Effector memory CD8-positive, alpha-beta T cell (primary cell): ENCODE measurements at places on chromosomes 7 and 10.
A peak's percentile ranks its signal among the peaks of the same experiment; 100 is the strongest.

GRCh38 chr7:138700857-138701536 lies at the start of gene SVOPL:
TSS of gene SVOPL (minus strand) at chr7:138701362. CDS start at chr7:138679045, 22,317 bp downstream.
- DNase-seq: no peak
- peaks cover 3% of the 10 kb centered on the region for H3K36me3 ChIP-seq
- no peaks in the 10 kb centered on the region for H3K4me1 ChIP-seq
- no peak within 1 kb of the TSS for H3K27ac ChIP-seq

- peaks cover 43% of the 10 kb centered on the region for H3K4me1 ChIP-seq
- DNase-seq: no peak
- H3K27me3 ChIP-seq: no peaks in the 10 kb centered on the region
Measured at GRCh38 chr10:31929261-31930022, 811 bp upstream of the ARHGAP12 start.

- no peak overlapping the region for H3K27ac ChIP-seq
- H3K4me3 ChIP-seq: no peak overlapping the region
- H3K27me3 ChIP-seq: no peaks in the 10 kb centered on the region
- DNase-seq: no peak
Measured at GRCh38 chr7:95088536-95089215, 181.3 kb downstream of the PPP1R9A start.

GRCh38 chr7:76016191-76016947 lies 22.0 kb upstream of the TMEM120A start:
- peaks cover 14% of the 10 kb centered on the region for H3K36me3 ChIP-seq
- H3K27ac ChIP-seq: no peak overlapping the region
- H3K4me3 ChIP-seq: no peak overlapping the region
- H3K27me3 ChIP-seq: no peaks in the 10 kb centered on the region
- H3K4me1 ChIP-seq: no peaks in the 10 kb centered on the region

GRCh38 chr7:150902078-150903033 lies 50.0 kb downstream of the AOC1 start:
- peaks cover 2% of the 10 kb centered on the region for H3K36me3 ChIP-seq
- H3K4me3 ChIP-seq: no peak overlapping the region
- H3K4me1 ChIP-seq: peaks cover 8% of the 10 kb centered on the region
- no peak overlapping the region for H3K27ac ChIP-seq
- DNase-seq: no peak

DNA sequence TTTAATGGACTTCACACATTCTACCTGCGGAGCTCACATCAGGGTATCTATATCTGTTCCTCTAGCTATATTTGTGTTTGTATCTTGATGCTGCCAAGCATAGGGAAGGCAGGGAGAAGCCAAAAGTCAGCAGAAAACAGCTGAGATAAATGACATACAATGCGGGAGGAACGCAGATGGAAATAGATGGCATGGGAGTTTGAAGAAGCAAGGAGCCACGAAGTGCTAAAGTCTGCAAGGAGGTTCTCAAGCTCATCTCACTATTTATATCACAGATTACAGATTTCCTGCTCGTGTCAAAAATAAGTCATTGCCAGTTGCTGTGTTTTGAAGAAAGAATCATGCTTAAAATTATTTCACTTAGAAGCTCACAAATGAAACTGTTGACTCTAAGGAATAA lies 180.5 kb downstream of the DPP6 start:
- H3K27me3 ChIP-seq: no peaks in the 10 kb centered on the region
- no peaks in the 10 kb centered on the region for H3K4me1 ChIP-seq
- no peak overlapping the region for H3K4me3 ChIP-seq
- H3K36me3 ChIP-seq: peaks cover 2% of the 10 kb centered on the region

DNA sequence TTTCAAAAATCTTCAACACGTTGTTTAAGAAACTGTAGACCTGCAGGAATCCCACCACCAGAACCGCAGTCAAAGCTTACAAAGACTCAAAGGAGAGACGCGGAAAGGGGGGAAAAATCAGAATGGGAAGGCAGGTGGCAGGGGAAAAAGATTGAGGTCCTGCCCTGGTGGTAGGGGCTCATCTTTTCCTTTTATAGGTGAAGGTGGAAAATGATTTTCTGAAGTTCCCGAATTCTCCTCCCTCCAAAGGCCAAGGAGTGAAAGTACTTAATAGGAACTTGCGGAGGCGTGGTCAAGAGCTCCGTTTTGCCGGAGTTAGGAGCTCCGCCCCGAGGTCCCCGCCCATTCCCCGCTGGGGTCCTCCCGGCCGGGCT lies 724 bp downstream of the BBIP1 start:
- no peaks in the 10 kb centered on the region for H3K27me3 ChIP-seq
- peak overlapping the region; percentile 99 for H3K4me3 ChIP-seq
- H3K27ac ChIP-seq: peak overlapping the region; percentile 99
- DNase-seq: no peak

- no peak for DNase-seq
- H3K27me3 ChIP-seq: no peaks in the 10 kb centered on the region
- H3K4me1 ChIP-seq: peaks cover 11% of the 10 kb centered on the region
- H3K4me3 ChIP-seq: peak overlapping the region; percentile 15
- H3K36me3 ChIP-seq: no peaks in the 10 kb centered on the region
Measured at GRCh38 chr7:115135146-115135545, 213.3 kb downstream of the MDFIC start.

- no peaks in the 10 kb centered on the region for H3K36me3 ChIP-seq
- no peak overlapping the region for H3K27ac ChIP-seq
- H3K27me3 ChIP-seq: peaks cover 77% of the 10 kb centered on the region
- no peak overlapping the region for H3K4me3 ChIP-seq
- no peak for DNase-seq
Measured at GRCh38 chr10:1561731-1562337, 175.5 kb downstream of the ADARB2 start.

DNA sequence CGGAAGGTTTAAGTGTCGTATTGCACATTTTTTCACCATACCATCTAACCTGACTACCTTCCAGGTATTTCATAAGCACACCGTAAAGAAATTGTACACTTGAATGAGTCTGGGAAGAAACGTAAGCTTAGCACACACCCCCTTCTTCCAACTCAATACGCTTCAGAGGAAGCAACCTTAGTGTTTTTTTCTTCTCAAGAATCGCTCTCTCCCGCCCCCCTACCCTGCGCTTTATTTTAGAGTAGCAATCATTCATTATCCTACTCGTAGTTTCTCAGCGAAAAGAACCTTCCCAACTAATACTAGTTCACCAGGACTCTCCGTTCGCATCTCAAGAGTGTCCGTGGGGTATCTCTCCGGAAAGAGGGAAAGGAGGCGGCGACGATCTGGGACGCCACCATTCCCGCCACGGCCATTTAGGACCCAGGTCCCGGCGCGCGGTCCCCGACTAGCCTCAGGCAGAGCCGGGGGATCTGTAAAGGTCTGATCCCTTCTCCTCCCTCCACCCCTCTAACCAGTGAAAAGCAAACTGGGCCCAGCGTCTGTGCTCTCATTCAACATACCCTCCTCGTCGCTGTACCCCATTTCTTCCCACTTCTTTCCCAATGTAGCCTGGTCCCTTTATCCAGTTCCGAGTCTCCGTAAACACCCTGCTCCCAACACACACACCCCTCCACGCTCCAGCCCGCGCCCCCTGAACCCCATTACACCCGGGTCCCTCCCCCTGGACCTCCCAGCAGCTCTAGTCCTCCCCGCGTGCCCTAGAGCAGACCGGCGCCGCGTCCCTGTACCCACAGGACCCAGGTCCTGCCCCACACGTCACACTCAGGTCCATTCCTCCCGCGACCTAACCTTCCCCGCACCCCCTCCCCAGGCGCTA lies 16.0 kb downstream of the MYOZ1 start:
- peak overlapping the region; percentile 98 for H3K27ac ChIP-seq
- peaks cover 12% of the 10 kb centered on the region for H3K36me3 ChIP-seq
- H3K27me3 ChIP-seq: no peaks in the 10 kb centered on the region
- H3K4me3 ChIP-seq: peak overlapping the region; percentile 86

DNA sequence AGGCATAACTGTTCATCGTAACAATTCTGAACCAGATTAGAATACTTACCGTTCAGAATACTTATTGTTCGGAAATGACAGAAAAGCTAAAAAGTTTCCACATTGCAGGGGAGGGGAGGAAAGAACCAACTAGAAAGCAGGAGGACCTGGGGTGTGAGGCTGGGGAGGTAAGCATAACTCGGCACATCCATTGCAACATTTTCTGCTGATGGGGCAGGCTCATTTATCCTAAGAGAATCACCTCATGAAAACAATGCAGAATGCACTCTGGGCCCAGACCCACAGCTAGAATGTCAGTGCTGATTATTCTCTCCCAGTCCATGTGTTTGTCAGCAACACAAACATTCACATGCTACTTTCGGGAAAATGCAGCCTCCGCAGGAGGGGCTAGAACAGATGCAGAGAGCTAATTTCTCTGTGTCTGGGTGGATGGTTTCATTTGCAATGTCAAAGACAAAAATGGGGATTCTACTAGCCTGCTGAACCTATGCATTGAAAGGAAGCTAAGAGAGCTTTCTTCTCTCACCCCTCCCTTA lies 9.6 kb downstream of the DNMBP start:
- no peaks in the 10 kb centered on the region for H3K36me3 ChIP-seq
- DNase-seq: no peak
- no peak overlapping the region for H3K4me3 ChIP-seq
- no peak overlapping the region for H3K27ac ChIP-seq

GRCh38 chr10:99555371-99555770 lies 22.6 kb downstream of the NKX2-3 start:
- H3K27me3 ChIP-seq: peaks cover 19% of the 10 kb centered on the region
- no peaks in the 10 kb centered on the region for H3K36me3 ChIP-seq
- H3K4me3 ChIP-seq: peak overlapping the region; percentile 36
- no peak for DNase-seq

GRCh38 chr7:113289140-113289740 lies 170.9 kb upstream of the SMIM30 start:
- DNase-seq: no peak
- H3K4me1 ChIP-seq: no peaks in the 10 kb centered on the region
- no peak overlapping the region for H3K4me3 ChIP-seq
- no peaks in the 10 kb centered on the region for H3K27me3 ChIP-seq
- no peak overlapping the region for H3K27ac ChIP-seq

GRCh38 chr7:116139807-116140206 lies 70.5 kb upstream of the TES start:
- H3K4me3 ChIP-seq: no peak overlapping the region
- no peak for DNase-seq
- H3K27me3 ChIP-seq: no peaks in the 10 kb centered on the region
- H3K27ac ChIP-seq: no peak overlapping the region
- H3K36me3 ChIP-seq: no peaks in the 10 kb centered on the region
- peaks cover 4% of the 10 kb centered on the region for H3K4me1 ChIP-seq

DNA sequence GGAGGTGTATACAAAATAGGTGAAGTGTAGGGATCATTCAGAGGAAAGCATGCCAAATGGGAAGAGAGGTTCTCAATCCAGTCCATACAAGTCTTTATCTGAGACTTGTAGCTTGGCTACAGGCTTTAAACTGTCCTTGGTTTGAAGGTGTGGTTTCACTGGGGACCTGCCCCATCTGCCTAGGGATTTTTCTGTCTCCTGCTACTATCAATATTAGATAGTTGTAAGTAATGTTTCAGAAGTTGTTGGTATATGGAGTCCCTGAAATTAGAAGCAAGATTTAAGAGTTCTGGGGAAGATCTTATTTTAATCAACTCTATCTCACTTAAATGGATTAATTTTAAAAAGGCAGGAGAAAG lies 100.9 kb downstream of the ANKRD7 start:
- DNase-seq: no peak
- H3K4me3 ChIP-seq: no peak overlapping the region
- peaks cover 17% of the 10 kb centered on the region for H3K27me3 ChIP-seq
- H3K27ac ChIP-seq: no peak overlapping the region
- no peaks in the 10 kb centered on the region for H3K4me1 ChIP-seq

GRCh38 chr10:66782144-66782543 lies 143.7 kb upstream of the LRRTM3 start:
- H3K27me3 ChIP-seq: no peaks in the 10 kb centered on the region
- no peaks in the 10 kb centered on the region for H3K4me1 ChIP-seq
- H3K4me3 ChIP-seq: no peak overlapping the region
- no peaks in the 10 kb centered on the region for H3K36me3 ChIP-seq
- no peak overlapping the region for H3K27ac ChIP-seq
- DNase-seq: no peak

- no peak for DNase-seq
- no peaks in the 10 kb centered on the region for H3K27me3 ChIP-seq
- no peak overlapping the region for H3K4me3 ChIP-seq
- H3K36me3 ChIP-seq: peaks cover 79% of the 10 kb centered on the region
- no peaks in the 10 kb centered on the region for H3K4me1 ChIP-seq
Measured at GRCh38 chr10:68792115-68792514, 35.2 kb upstream of the STOX1 start.

- peaks cover 37% of the 10 kb centered on the region for H3K4me1 ChIP-seq
- H3K4me3 ChIP-seq: no peak overlapping the region
Measured at GRCh38 chr10:33152146-33152545, 182.3 kb downstream of the NRP1 start.

DNA sequence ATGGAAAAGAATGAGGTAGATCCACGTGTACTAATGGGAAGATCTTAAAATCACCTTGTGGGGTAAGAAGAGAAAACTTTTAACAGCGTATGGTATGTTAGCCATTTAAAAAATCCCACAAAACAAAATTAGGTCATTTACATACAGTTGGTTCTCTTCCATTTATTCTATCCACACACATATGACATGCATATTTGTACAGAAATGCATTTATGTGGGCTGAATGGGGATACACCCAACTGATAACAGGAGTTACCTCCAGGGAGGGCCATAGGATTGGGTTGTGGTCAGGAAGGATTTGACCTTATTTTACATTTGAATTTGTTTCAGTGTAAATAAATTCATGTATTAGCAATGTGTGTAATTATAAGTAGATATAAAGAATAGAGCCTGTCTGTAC lies 71.5 kb downstream of the MCMBP start:
- H3K36me3 ChIP-seq: peaks cover 3% of the 10 kb centered on the region
- H3K4me1 ChIP-seq: no peaks in the 10 kb centered on the region
- no peaks in the 10 kb centered on the region for H3K27me3 ChIP-seq
- H3K27ac ChIP-seq: no peak overlapping the region
- DNase-seq: no peak

GRCh38 chr7:94228223-94228622 lies 166.5 kb upstream of the COL1A2 start:
- H3K36me3 ChIP-seq: no peaks in the 10 kb centered on the region
- no peak overlapping the region for H3K4me3 ChIP-seq
- no peak overlapping the region for H3K27ac ChIP-seq
- H3K27me3 ChIP-seq: no peaks in the 10 kb centered on the region
- DNase-seq: no peak

- H3K27me3 ChIP-seq: peaks cover 45% of the 10 kb centered on the region
- peak within 1 kb of the TSS; percentile 93 for H3K4me3 ChIP-seq
- peaks cover 15% of the 10 kb centered on the region for H3K4me1 ChIP-seq
- H3K27ac ChIP-seq: no peak within 1 kb of the TSS
Measured at GRCh38 chr7:138981332-138982203, at the start of gene KIAA1549. TSS of gene KIAA1549 (minus strand) at chr7:138981389. CDS start at chr7:138981269, 120 bp downstream.

DNA sequence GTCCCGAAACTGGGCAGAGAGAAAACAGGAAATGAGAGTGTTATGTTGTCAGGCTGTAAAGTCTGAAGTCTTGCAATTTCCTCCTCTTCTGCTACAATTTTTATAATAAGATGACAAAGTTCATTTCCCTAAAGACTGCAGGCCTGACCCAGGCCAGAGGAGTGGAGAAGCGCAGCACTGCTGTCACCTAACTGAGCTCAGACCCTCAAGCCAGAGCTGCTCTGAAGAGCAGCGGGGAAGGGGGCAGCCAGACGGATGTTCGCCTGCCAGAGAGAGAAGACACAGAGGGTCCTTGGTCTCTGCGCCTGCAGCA lies 12.6 kb upstream of the AOAH start:
- H3K4me3 ChIP-seq: peak overlapping the region; percentile 70
- H3K36me3 ChIP-seq: peaks cover 3% of the 10 kb centered on the region
- no peaks in the 10 kb centered on the region for H3K27me3 ChIP-seq
- peak overlapping the region; percentile 89 for H3K27ac ChIP-seq
- H3K4me1 ChIP-seq: peaks cover 51% of the 10 kb centered on the region
